Activated CD8-positive, alpha-beta memory T cell treated with anti-CD3 and anti-CD28 coated beads for 48 hours (primary cell): ENCODE measurements at places on chromosomes 16 and 17.

DNA sequence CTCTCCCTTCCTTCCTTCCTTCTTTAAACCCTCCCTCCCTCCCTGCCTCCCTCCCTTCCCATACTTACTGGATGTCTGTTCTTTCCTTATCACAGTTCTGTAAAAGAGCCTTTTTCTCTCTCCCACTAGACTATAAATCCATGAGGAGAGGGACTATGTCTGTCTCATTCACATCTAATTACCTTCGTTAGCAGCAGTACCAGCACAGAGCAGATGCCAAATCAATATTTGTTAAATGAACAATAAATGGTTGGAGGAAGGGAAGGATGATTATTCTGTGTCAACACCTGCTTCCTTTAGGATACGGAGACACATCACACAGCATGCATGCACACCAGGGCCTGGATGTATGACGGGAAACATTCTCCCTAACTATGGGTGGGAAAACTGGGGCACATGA lies 94.2 kb downstream of the DNAH3 start:
- no peak for DNase-seq

DNA sequence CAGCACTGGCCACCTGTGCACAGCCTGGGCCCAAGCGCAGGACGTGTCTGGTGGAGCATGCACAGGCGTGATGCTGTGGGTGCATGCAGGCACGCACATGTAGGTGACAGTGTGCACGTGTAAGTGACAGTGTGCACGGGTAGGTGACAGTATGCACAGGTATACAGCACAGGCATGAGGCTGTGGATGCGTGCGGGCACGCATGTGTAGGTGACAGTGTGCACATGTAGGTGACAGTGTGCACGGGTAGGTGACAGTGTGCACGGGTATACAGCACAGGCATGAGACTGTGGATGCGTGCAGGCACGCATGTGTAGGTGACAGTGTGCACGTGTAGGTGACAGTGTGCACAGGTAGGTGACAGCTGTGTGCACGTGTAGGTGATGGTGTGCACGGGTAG lies 7.9 kb downstream of the RPUSD1 start:
- DNase-seq, result no peak

DNA sequence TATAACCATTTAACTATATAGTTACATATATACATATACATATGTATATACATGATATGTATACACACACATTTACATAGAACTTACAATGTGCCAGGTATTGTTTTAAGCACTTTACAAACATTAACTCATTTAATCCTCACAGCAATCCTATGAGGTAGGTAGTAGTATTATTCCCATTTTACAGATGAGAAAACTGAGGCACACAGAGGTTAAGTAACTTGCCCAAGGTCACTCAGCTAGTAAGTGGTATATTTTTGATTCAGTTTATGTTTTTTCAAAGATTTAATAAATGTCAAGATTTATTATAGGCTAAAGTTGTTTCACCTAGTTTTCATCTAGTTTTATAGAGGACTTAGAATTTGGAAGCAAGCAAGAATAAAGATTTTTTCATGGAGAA lies 6.6 kb downstream of the KRT222 start:
- no peak for DNase-seq

- no peak for DNase-seq
Measured at GRCh38 chr17:1039511-1040215, 42.7 kb downstream of the TIMM22 start.

GRCh38 chr17:77499699-77500435 lies 359.1 kb downstream of the SEC14L1 start:
- no peak for DNase-seq
